ENCODE measurements at places on chromosomes 2 and 18.

- DNase-seq, result no peak
Measured at GRCh38 chr2:85727798-85728197, 26.0 kb upstream of the ATOH8 start.

DNA sequence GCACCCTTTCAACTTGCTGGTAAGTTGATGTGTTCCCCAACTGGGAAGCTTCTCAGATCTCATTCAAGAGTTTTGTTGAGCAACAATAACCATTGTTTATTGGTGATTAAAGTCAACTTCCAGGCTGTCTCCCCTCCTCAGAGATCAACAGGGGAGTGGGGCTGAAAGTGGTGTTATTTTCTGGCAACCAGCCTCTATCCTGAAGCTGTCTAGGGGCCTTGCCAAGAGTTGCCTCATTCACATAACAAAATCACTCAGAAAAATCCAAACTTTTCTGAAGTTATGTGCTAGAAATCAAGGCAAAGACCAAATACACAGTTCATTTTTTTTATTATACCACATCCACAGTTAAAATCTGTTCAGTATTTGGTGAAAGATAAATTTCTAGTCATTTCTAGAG, 788.4 kb downstream of the LRRTM4 start:
- no peak for DNase-seq

- DNase-seq, result peak; percentile 59
Measured at GRCh38 chr18:11323359-11323819, 174.0 kb upstream of the PIEZO2 start.

GRCh38 chr18:28637897-28638296, 461.0 kb upstream of the CDH2 start:
- no peak for DNase-seq

GRCh38 chr2:39948016-39948719, 169.1 kb upstream of the THUMPD2 start:
- peak; percentile 41 for DNase-seq

DNA sequence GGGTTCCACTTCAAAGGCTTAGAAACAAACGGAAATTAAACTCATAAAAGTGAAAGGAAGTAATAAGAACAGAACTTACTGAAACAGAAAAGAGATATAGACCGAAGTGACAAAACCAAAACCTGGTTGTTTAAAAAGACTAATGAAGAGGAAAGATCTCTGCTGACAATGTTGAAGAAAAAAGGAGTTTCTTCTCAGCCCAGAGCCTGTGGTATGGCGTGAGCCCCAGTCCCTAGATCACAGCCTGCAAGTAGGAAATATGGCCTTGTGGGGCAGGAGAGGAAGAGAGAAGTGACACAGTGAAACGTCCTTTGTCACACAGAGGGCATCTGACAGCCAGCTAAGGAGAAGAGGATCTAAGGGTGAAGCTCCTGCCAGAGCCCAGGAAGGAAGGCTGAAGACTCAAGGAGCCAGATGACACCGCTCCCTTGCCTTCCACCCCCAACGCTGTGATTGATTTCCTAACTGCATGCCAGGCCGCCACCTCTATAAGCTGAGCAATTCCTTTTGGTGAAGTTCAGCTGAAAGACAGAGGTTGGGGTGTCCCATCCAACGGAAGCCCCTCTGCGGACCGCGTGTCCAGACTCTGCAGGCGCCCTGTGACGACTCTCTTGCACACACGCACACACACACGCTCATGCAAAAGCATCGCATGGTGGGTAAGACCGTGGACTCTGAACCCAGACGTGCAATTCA, 141.1 kb downstream of the HDAC4 start:
- DNase-seq, result no peak

DNA sequence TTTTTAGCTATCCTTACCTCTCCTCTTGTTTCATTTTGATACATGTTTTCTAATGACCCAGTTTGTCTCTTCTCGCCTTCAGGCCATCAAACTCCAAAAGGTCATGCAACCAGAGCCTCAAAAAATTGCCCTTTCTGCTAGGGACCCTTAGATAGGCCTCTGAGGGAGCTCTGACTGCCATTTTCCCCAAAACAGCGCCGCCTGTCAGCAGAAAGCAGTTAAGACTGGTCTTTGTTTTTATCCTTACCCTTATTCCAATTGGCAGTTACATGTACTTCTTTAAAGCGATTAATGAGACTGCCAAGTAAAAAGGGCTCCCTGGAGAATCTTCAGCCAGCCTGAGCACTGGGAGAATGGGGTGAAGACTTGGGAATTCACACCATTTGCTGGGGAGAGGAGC, 55.1 kb upstream of the RIT2 start:
- no peak for DNase-seq

DNA sequence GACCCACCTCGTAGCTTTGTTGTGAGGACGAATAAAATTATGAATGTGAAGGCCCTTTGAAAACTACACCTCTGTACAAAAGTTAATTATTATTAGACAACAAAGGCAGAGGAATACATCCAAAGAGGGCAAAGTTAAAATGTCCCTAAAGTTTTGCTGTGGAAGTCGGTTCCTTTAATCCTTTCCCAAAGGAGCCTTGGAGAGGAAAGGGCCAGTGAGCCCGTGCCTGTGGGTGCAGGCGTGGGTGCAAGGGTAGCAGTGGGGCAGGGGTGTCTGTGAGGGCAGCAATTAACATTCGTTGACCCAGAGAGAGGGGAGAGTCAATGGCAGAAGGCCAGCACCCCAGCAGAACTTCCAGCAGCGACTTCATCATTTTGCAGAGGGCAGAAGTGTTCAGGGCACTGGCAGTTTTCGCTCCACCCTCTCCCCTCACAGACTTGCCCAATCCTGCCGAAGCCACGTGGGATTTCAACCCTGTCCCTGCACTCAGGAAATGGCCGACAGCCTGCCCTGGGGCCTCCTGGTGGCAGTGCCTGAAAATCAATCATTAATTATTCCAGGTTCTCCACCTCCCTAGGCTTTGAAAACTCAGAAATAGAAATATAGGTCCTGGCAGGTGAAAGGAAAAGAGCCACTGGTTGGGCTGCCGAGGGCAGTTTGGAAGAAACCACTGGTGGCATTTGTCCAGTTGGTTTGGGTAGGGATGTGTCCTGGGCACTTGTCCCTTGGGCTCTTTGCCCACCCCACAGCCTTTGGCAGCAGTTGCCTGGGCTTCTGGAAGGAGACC, 4.2 kb upstream of the PAX8 start:
- DNase-seq, result peak; percentile 19

DNA sequence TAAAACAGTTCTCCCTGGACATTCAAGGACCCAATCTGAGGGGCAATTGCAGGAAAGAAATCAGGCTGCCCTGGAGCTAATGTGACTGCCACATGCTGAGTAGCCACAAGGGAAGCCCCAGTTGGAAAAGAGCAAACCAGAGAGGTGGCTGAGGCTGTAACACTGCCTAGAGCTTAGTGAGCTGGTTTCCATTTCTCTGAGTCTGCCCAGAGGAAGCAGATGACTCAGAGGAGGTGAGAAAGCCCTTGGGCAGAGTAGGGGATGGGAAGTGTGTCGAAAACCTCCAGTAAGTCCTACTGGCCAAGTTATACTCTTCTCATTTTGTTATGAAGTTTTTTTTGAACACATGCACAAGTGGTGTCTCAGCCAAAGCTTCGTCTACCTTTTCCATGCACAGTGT, 753.0 kb downstream of the CNTNAP5 start:
- no peak for DNase-seq

DNA sequence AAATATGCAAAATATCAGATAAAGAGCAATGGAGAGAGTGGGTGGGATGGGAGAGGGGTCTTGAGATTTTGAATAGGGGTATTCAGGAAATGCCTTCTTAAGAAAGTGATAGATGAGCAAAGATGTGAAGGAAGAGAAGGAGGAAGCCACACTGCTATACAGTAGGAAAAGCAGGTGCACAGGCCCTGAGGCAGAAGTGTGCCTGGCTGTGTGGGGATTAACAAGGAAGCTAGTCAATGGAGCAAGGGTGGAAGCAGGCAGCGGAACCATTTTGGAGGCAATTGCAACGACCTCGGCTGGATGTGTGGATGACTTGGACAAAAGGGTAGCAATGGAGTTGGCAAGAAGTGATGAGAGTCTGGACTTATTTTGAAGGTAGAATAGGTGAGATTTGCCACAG, 11.0 kb upstream of the CNGA3 start:
- DNase-seq, result no peak

GRCh38 chr2:181457121-181457740, at the start of gene ITGA4:
TSS of gene ITGA4 (plus strand) at chr2:181457386. CDS start at chr2:181457655, 269 bp downstream.
- DNase-seq, result peak; percentile 94

- no peak for DNase-seq
Measured at GRCh38 chr2:33131111-33131510, 184.4 kb downstream of the LTBP1 start.

DNA sequence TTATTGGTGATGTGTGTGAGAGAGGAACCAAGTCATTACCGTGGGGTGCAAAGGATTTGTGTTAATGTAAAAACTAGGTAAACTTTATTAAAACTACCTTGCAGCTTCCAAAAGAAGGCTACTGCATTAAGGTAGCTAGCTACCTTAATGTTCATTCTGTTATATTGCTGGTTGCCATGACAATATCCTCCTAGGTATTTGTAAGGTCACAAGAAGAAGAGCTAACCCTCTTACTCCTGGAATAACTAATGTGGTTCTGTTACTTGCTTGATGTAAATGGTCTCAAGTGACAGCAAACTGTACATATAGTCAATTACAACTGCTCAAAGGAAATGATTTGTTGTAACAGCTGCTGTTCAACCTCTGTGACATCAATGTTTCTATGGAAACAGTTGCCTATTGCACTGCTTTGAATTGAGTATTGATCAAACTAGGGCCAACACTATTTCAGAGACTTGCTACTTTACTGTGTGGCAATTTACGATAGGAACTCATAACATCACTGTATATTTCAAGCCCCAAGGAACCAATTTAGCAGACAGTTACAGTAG, 319.8 kb upstream of the HNRNPA3 start:
- DNase-seq, result no peak

DNA sequence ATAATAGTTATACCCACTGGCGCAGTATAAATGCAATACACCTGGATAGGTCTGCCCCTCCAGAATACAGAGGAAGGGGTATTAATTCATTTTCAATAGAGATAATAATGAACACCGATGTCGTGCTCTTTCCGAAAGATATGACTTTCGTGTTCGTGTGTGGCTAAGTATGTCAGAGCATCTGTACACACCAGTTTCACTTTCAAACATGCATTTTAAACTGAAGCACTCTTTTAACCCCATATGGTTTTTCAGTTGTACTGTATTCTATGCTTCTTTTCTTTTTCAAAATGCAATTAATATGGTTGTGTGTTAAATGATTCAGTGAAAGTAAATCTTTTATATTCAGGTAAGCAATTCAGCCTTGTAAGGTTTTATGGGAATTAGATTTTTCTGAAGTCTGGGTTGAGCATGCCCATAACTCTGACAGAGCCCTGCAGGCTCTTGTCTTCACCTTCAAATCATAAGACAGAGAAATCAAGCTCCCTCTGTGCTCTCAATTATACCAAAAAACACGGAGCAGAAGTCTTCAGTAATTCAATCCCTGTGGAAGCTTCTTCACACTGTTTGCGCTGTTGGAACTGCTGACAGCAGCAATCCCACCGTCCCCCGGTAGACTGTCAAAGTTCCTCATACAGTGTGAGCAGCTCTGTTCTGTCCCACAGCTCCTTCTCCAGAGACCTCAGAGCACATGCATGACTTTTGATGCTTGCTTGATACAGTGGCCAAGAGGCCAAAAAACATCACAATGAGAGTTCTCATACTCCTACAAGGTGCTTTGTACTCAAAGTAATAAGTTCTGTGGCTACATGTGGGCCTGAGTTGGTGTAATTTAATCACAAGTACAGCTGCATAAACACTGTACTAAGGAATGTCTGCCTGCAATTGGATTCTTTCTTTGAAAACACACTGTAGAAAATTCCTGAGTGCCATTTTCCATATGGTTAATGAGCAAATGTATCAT, 186.8 kb downstream of the ZNF521 start:
- DNase-seq, result peak; percentile 66

DNA sequence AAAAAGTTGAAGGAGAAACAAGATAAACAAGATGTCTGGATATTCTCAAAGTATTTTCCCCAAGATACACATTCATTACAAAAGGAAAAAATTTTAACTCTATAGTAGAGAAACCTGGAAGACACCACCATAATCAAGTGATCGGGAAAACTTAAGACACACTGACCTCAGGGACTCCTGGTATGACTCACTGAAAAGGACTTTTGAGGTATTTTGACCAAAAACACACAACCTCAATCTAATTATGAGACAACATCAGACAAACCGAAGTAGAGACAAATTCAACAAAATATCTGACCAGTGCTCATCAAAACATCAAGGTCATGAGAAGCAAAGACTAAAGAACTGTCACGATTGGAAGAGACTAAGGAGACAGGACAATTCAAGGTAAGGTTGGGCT, 34.7 kb downstream of the LPIN2 start:
- peak; percentile 43 for DNase-seq

DNA sequence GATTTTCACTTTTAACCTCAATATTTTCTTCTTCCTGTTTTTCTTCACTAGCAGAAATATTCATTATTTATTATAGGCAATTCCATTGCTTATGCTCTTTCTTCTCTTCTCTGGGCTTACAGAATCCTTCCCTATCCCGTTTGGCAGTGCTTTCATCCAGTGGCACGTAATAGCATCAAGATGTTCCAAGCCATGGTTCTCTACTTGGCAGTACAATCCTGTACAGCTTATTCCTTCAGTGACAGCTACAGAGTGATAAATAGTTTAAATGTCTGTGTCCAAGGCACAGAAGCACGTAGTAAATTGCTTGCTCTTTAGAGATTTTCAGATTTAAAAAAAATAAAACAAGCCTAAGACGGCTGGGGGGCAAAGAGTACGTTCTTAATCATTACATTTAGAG, 1964.3 kb downstream of the SUCLG1 start:
- DNase-seq, result no peak

- DNase-seq, result no peak
Measured at GRCh38 chr18:58558471-58558870, 70.4 kb downstream of the ALPK2 start.

DNA sequence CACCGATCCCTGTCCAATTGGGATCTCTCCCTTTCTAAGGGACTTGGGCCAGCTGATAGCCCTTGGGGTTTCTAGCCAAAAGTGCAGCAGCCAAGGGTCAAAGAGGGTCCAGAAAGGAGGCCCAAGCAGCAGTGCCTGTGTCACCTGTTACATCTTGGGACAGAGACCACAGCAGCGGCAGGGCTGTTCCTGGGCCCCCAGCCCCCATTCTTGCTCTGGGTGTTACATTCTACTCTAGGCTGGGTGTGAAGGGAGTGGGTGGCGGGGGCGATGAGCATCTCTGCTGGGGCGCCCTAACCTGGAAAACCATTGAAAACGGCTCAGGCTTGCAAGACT, 1.2 kb downstream of the PAX3 start:
- peak; percentile 60 for DNase-seq

GRCh38 chr2:235636546-235636945, 142.7 kb downstream of the AGAP1 start:
- no peak for DNase-seq

GRCh38 chr18:63253428-63254372, 65.9 kb downstream of the BCL2 start:
- DNase-seq, result peak; percentile 86

Measured in adipocyte (in vitro differentiated cells).